ENCODE measurements at places on chromosomes 3 and 15. TPM values are rescaled to one million over a fixed set of nuclear protein-coding genes. Genes with fewer than 3 reads are reported as not detected.
A peak's percentile ranks its signal among the peaks of the same experiment; 100 is the strongest.

- no peaks in the 10 kb centered on the region for H3K36me3 ChIP-seq
- H3K4me1 ChIP-seq = peaks cover 6% of the 10 kb centered on the region
- H3K27me3 ChIP-seq = peaks cover 36% of the 10 kb centered on the region
- no peak overlapping the region for H3K4me3 ChIP-seq
- no peak overlapping the region for H3K27ac ChIP-seq
Observed at GRCh38 chr15:50871832-50872231, 36.7 kb upstream of the AP4E1 start.

Gene KNG1
- not detected for total RNA-seq

Gene RHCG
- not detected for total RNA-seq

DNA sequence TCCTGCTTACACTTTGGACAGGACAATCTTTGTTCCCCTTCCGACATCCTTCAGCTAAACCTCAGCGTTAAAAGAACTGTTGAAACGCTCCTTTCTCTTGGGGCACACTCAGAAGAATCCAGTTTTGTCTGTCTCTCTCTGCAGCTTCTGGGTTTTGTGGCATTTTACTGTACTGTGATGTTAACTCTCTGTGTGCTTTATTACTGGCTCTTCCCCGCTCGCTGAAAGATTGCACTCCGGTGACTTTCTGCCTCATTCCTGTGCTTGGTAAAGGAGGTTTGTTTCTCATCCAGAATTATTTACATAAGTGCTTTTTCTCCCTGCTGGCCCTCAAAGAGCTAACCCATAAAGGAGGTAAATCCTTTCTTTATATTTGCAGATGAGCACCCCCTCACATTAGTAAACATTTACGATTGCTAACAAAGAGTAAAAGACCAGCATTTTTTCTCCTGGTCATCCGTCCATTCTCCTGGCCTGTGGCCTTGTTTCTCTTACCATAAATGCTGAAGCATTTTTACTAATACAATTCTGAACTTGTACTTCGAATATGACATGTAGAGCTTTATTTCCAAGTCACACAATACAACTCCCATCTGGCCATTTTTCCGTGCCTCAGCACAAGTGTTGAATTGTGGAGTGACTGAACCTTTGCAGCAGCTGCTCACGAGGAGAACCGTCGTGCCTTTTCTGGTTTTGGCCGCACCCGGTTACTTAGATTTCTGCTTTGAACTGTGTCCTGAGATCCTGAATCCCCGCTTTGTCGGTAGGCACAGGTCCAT lies 69.3 kb upstream of the RPL35A start:
- H3K27me3 ChIP-seq = no peaks in the 10 kb centered on the region
- H3K36me3 ChIP-seq = peaks cover 43% of the 10 kb centered on the region
- no peak overlapping the region for H3K4me3 ChIP-seq
- no peak for DNase-seq
- no peak overlapping the region for H3K27ac ChIP-seq

Gene GOLGA6B
- not detected for total RNA-seq

Gene TPRG1
- total RNA-seq = 9.7 TPM

DNA sequence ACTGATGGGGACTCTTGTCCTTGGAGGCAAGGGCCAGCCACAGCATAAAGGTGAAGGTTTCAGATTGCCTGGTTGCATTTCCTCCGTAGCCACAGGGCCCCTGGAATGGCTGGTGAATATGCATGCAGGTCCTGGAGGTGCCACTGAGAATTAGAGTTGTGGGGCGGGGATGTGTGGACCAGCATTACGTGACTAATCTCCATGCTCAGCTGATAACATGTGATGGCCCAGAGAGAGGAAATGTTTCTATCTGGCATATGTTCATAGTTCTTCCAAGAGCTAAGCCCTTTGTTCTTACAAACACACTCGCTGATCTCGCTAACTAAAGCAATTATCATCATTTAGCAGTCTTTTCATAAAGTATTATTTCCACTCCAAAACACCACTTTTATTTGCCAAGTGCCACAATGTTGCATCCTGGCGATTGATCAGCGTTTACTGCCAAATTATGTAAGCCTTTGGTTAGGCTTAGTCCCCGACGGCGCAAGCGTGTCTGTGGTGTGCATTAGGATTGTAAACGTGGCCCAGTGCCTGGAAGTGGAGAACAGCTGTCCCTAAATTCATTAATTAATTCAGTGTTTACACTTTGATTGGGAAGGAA lies 55.9 kb downstream of the CGNL1 start:
- H3K4me1 ChIP-seq = no peaks in the 10 kb centered on the region
- no peak overlapping the region for H3K27ac ChIP-seq
- no peak for DNase-seq
- H3K36me3 ChIP-seq = no peaks in the 10 kb centered on the region
- H3K4me3 ChIP-seq = no peak overlapping the region

Gene ACY1
- 18.1 TPM for total RNA-seq

DNA sequence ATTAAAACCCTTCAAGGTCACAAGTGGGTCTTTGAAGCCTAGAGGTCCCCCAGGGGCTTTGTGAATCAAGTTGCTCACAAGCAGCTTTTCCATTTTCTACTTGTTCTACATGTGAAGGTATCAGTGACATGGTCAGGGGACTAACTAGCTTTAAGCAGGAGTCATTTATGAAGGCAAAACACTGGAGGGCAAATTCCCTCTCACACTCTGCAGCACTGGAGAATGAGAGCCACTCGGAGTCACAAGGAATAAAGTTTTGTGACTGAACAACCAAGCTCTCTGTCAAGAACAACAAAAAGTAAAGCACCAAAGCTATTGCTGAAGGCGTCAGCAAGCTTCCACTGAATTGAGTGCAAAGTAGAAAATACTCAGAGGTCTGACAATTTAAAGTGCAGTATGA lies 609.0 kb downstream of the EDEM1 start:
- no peak overlapping the region for H3K27ac ChIP-seq
- H3K4me3 ChIP-seq = no peak overlapping the region
- no peaks in the 10 kb centered on the region for H3K36me3 ChIP-seq
- H3K27me3 ChIP-seq = no peaks in the 10 kb centered on the region

GRCh38 chr15:75200765-75201615 lies 692 bp upstream of the C15orf39 start:
- no peaks in the 10 kb centered on the region for H3K27me3 ChIP-seq
- H3K27ac ChIP-seq = peak overlapping the region; percentile 84
- peaks cover 56% of the 10 kb centered on the region for H3K4me1 ChIP-seq
- peak overlapping the region; percentile 93 for H3K4me3 ChIP-seq
- peaks cover 10% of the 10 kb centered on the region for H3K36me3 ChIP-seq
- peak; percentile 74 for DNase-seq

- peaks cover 28% of the 10 kb centered on the region for H3K36me3 ChIP-seq
- no peaks in the 10 kb centered on the region for H3K27me3 ChIP-seq
- DNase-seq = no peak
- H3K4me1 ChIP-seq = peaks cover 8% of the 10 kb centered on the region
- peak overlapping the region; percentile 66 for H3K27ac ChIP-seq
- peak overlapping the region; percentile 37 for H3K4me3 ChIP-seq
Observed at GRCh38 chr15:52652286-52652685, 26.9 kb downstream of the ATOSA start.

DNA sequence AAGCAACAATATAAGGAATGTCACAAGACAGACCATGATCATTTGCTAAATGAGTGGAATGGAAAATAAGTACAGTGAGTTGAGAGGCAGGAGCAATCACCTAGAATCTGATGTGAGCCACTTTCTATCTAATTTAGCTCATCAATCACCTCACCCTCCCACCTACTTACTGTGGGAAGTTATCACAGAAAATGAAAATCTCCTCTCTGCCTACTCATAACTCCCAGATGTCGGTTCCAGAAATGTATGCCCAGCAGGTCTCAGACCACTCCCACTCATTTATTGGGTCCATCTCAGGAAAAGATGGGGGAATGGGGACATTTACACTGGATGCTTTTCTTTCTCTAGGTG lies 270.9 kb downstream of the FHIT start:
- H3K4me3 ChIP-seq = no peak overlapping the region
- H3K4me1 ChIP-seq = peaks cover 4% of the 10 kb centered on the region
- no peak for DNase-seq
